ENCODE measurements at places on chromosomes 3 and 15.

GRCh38 chr3:23175341-23176083, 27.6 kb upstream of the UBE2E2 start:
- DNase-seq: no peak

DNA sequence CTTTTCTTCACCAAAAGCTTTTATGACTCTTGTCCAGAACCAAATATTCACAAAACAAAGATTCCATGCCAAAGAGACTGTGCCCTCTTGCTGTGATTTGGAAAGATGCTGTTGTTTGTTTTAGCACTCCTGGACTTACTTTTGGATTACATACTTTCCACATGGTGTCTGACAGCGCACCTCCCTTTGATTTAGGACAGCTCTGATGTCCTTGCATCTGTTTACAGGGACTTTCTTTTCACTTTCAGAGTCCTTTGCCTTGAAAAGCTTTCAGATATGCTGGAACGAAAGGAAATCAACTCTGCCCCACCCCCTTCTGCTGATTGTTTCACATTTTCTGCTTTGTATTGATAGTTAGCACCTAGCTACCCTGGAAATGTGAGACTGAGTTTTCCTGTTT, 133.0 kb upstream of the NR2E3 start:
- no peak for DNase-seq

DNA sequence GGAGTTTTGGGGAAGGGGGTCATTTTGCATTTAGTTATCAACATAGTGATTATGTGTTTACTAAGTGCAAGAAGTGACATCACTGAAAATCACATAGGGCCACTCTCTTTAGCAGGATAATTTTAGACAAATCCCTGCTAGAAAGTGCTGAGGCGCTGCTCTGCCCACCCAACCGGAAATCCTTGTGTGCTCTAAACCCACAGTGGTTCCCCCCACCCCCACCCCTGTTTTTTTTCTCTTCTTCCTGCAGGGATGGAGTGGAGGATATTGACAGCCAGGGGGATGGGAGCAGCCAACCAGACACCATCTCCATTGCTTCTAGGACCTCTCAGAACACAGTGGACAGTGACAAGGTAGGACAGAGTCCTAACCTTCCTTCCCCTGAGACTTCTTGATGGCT, 234.2 kb upstream of the UMPS start:
- no peak for DNase-seq

DNA sequence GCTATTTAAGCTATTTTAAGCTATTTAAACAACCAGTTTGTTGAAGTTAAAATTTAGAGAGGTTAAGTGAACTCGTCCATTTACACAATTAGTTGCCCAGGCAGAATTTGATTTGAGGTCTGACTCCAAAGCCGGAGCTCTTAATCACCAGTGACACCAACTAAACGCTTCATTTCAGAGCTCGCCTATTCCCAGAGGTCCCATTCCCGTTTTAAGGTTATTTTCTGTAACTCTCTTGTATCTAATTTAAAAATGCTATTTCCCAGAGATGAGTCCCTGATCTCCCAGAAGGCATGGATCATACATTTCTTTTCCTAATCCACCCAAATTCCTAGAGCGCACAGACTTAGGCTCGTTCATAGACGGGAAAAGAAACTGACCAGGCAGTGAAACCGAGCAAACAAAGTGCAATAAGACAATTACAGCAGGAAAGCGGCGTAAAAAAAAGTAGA, 904 bp upstream of the MCTP2 start:
- no peak for DNase-seq

DNA sequence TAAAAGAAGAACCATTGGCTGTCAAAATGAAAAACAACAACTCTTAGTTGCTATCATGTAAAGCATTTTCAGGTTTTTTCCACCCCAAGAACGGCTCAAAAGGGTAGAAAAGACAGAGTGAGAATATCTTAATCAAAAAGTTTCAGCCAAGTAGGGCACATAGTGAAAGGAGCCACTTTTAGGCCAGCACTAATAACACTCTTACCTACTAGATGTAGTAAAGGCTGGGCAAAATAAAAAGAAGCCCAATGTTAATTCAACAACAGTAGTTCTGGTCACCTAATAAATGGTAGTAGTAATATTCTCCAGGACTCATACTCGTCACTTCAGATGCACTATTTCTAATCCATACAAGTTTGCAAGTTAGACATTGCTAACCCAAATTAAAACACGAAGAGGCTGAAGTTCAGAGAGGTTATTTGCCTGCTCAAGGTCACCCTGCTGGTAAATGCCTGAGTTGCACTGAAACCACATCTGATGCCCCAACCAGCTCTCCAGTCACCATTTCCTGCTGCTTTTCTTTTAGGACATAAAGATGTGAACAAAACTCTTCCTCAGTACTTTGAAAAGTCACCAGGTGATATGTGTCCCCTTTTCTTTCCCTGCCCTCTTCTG, 7.5 kb downstream of the GOLIM4 start:
- DNase-seq: no peak

- DNase-seq: no peak
These were observed 143.8 kb downstream of the NEO1 start for GRCh38 chr15:73196113-73196512.

Data from prostate gland (tissue), 2 donors.